ENCODE measurements at places on chromosomes 5 and 9.

DNA sequence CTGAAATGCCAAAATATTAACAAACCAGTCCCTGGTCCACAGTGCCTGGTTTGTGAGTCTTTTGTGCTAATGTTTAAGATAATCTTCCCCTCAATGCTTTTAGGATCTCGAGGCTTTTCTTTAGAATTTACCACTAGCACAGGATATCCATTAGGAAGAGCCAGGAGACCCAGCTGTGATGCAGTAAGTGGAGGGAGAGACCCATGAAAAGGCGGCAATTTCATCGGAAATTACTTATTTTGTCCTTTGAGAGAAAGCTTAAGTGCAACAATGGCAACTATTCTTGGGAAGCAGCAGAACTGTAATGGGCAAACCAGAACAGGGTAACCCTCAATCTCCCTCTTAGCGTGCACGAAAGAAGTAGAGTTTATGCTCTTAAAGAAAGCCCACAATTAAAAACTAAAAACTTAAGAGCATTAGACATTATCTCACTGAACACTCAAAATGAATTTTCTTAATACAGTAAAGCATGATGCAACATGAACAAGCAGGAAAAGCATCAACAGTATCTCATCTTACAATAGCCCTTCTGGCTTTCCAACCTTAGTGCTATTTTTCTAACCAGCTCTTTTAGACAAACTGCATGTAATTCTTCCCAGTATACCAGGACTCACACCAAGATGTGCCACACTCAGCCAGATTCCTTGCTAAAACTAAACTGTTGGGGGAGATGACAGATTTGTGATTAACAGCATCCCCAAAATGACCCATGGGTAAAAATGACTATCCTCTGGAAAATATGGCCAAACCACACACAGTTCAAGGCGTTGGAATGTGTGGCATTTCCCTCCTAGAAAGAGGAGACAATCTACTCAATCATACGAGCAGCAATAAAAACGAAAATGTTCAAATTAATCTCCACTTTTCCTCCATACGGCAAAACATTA, 36.4 kb downstream of the PWWP2A start:
- no peak for DNase-seq

GRCh38 chr9:121893786-121894185, 199.3 kb downstream of the TTLL11 start:
- no peak for DNase-seq

GRCh38 chr5:35902046-35902672, 36.3 kb downstream of the CAPSL start:
- DNase-seq: peak; percentile 13

GRCh38 chr5:51033215-51033614, 350.0 kb upstream of the ISL1 start:
- no peak for DNase-seq

DNA sequence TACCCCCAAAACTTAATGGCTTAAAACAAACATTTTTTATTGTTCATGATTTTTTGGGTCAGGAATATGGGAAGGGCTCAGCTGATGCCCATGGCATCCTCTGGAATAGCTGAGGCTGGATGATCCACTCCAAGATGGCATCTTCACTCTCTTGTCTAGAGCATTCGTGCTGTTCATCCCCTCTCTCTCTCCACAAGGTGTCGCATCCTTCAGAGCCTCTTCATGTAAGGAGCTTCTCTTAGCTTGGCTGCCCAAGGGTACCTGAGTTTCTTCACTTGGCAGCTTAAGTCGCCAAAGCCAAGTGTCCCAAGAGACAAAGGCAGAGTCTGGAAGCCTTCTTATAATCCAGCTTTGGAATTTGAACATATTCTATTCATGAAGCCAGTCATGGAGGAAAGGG, 294.7 kb downstream of the CHSY3 start:
- DNase-seq: no peak

Data from T-helper 22 cell (primary cell).